ENCODE measurements at places on chromosomes 12 and 14.

GRCh38 chr14:29233188-29233587 lies 466.6 kb downstream of the FOXG1 start:
- no peak for DNase-seq

GRCh38 chr12:80299219-80299618 lies 144.8 kb upstream of the PTPRQ start:
- no peak for DNase-seq

DNA sequence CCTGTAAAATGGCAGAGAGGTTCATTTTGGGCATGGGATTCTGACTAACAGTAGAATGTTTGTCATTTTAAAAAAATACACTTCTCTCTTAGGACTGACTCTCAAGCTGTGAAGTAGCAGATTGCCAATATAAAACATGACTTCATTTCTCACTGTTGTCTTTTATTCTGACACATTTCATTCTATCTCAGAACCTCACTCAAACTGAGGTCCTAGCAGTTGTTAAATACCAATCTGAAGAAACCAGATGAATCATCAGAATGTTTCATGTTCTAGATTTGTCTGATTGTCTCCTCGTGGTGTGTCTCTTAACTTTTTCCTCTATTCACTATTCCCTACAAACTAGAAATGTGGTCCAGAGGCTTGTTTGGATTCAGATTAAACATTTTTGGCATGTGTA lies 276.5 kb upstream of the NPAS3 start:
- DNase-seq = no peak

GRCh38 chr12:104510145-104510872 lies 53.6 kb downstream of the CHST11 start:
- DNase-seq = no peak

GRCh38 chr12:15819644-15820437 lies 30.7 kb upstream of the EPS8 start:
- DNase-seq = no peak

DNA sequence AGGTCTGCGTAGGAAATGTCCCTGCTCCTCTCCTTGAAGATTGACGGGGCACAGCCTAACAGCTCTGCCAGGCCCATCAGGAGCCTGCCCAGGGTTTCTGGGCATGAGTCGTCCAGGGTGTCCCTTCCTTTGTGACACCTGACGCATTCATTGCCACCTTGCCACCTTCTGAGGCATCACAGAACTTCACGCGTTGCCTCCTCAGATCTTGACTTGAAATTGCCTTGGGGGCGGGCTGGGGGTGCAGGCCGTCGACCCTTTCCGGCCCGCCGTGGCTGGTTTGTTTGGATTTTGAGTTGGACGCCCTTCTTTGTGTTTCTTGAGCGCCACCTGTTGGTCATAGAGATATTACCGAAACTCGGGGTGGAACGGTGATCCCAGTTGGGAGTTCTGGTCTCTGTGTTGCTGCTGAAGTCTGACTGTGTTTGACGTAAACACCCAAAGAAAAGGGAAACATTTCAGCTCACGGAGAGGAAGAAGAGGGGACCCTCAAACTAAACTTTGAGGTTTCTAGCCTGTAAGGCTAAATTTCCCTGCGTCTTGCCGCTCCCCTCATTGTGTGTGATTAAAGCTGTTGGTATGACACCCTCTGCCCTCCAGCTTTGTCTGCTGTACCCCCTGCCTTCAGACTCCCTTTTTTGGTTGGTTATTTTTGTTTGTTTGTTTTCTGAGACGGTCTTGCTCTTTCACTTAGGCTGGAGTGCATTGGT lies 44.6 kb downstream of the MLXIP start:
- DNase-seq = peak; percentile 53

- DNase-seq = no peak
These were observed 64.4 kb upstream of the BTG1 start for GRCh38 chr12:92210071-92210470.
